ENCODE measurements at places on chromosomes 5 and 9.

DNA sequence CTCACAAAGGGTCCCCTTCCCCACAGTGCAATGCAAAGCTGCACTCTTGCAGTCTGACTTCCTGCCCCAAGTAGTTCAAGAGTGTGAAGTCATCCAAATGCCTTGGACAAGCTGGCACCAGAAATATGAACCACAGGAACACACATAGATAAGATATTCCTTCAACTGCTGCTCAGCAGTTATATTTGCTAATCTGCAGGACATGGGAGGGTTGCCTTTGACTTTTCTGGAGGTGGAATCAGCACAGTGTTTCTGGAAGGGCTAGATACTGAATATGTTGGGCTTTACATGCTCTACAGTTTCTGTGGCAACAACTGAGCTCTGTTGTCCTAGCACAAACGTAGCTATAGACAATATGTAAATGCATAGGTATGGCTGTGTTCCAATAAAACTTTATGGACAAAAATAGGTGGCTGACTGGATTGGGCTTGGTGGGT lies 96.7 kb upstream of the PCA3 start:
- DNase-seq = peak; percentile 74

GRCh38 chr9:115142517-115143270 lies 24.7 kb upstream of the TNC start:
- peak; percentile 85 for DNase-seq

DNA sequence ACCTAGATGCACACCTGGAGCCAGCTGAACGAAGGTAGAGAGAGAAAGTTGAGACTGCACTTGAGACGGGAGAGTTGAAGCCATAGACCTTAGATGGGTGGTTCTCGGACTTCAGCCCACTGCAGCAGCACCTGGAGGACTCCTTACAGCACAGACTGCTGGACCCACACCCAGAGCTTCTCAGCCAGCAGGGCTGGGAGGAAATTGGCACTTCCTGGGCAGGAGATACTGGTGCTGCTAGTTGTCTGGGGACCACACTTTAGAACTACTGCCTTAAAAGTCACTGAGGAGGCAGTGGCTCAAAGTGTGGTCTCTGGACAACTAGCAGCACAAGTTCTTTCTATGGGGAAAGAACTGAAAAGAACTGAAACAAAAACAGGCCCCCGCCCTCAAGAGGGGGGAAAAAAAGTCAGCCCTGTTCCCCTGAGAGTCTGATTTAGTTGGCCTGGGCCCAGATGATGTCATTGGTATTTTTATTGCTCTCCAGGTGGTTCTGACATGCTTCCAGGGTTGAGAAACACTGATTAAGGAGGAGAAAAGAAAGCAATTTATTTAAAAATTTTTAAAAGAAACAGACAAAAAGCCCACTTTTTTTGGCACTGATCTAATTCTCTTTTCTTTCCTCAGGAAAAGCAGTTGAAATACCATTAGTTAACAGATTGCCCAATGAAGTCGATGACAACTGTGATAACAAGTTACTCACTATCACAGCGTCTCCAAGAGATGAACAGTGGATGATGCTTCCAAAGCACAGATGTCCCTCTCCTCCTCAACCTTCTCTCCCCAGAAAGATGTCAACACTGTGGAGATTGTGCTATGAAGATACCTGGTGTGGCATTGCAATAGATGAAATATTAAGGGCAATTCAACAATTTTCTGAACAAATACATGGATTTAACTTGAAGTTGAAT lies 73.6 kb upstream of the ADAMTS16 start:
- peak; percentile 7 for DNase-seq

DNA sequence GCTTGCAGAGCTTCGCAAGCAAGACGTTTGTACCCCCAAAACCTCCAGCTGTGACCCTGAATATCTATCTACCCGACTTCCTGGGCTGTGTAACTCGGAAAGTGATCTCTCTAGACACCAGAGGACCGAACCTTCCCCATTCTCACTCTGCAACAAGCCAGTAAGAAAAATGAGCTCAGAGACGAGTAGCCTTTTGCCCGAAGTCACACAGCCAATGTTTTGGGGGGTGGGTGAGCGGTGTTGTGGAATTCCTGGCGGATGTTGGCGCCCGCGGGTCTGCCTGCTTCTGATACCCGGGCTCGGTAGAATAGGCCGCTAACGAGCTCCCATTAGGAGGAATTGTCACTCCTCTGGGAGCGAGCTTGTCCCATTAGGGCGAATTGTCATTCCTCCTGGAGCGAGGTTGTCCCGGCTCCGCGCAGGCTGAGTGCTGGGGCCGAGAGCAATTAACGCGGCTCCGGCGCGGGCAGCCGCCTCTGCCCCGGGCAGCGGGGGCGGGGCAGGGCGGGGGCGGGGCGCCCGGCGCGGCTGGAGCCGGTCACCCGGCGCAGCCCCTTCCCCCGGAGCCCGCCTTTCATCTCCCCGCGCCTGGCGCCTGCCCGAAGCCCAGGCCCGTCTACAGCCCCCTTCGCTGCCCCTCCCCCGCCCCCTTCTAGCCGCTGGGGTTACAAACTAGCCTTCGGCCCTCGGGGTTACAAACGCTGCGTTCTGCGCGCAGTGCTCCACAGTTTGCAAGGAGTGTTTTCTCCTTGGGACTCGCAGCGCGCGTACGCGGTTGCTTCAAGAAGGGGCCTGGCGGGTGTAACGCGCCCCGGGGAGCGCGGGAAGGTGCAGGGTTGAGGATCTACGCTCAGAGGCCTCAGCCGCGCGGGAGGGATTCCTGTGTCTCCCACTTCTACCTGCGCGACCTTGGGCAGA lies 3.5 kb upstream of the MSX2 start:
- DNase-seq = no peak

DNA sequence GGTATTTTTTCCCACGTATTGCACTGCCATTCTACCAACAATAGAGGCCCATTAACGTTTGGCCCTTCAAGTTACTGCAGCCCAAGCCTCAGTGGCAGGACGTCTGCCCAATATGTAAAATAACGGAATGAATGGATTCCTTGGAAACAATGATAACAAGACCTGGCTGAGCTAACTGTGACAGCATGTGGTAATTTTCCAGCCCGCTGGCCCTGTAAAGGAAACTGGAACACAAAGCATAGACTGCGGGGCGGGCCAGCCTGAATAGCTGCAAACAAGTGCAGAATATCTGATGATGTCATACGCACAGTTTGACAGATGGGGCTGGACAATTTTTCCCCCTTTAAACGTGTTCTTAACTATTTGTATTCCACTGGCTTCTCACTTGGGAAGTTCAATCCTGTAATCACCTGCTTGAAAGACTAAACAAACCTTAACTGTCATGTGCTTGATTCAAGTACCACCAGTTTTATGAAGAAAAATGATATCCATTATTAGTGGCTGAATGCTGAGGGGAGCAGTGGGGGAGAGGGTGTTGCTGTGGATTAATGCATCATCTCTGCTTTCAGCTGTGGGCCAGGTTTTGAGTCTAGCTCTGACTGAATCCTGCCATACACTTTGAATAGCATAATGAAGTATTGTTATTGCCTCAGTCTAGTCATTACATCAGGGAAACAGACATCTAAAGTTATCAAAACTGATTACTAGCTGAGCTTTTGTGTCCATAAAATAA lies 323.9 kb downstream of the TMEM161B start:
- no peak for DNase-seq

DNA sequence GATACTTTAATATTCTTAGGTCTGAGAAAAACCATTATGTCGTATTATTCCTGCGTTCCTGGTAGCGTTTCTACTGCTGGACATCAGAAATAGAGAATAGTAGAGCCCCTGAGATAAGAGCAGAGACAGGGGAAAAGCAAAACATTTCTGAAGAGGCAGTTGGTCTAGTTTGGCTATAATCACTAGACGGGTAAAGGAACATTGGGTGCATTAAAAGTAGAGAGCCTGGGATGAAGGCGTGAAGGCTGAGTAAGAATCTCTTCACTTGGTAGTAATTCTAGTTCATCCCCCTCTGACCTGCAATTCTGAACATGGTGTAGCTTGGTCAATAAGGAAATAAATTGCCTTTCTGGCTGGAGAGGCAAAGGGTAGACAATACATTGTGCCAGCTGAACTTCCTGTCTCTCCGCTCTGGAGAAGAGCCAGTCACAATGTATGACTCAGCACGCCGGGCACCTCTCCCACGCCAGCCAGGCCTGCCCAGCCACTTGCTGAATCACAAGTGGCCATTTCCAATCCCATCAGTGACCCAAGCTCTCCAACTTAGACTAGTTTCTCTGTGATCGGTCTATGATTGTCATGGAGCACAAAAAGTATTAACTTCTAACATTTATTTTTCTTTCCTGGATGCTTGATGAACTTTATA lies 75.4 kb downstream of the STK32A start:
- no peak for DNase-seq

DNA sequence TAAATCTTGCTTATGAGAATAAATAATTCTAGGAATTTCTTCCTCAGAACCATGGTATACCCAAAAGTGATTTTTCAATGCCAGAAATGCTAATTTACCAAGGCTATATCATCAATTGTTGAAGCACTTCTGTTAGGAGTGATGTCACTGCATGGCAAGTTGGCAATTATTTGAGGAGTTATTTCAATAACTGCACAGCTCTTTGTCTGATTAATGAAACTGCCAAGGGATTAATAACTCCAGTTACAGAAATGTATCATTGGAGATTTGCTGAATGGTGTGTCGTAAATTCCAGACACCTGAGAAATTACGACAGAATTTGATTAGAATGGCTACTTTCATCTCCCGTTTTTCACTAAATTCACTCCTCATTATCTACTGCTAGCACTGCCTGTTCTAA lies 182.6 kb upstream of the TYRP1 start:
- DNase-seq = no peak

Data from fibroblast of skin of right biceps (primary cell).